ENCODE measurements at places on chromosomes 6 and 20.
A peak's percentile ranks its signal among the peaks of the same experiment; 100 is the strongest.

DNA sequence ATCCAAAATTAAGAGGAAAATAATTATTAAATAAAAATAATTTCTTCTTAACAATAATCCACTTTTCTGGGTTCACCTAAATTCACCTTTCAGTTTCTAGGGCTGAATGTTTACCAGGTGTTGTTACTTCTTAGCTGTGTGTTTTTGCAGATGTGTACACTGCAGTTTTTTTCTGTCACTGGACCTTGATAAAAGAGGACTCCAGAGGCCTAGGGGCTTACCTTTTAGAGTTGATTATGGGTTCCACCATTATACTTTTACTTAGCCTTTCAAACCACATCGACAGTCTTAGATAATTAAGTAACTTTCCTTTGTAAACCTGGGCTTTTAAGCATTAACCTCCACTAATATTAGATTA lies 766.5 kb downstream of the BCKDHB start:
- no peak for DNase-seq

- no peak for DNase-seq
These were observed 41.9 kb upstream of the LRRC1 start for GRCh38 chr6:53752856-53753255.

GRCh38 chr20:16710781-16711180 lies 19.0 kb upstream of the SNRPB2 start:
- no peak for DNase-seq

DNA sequence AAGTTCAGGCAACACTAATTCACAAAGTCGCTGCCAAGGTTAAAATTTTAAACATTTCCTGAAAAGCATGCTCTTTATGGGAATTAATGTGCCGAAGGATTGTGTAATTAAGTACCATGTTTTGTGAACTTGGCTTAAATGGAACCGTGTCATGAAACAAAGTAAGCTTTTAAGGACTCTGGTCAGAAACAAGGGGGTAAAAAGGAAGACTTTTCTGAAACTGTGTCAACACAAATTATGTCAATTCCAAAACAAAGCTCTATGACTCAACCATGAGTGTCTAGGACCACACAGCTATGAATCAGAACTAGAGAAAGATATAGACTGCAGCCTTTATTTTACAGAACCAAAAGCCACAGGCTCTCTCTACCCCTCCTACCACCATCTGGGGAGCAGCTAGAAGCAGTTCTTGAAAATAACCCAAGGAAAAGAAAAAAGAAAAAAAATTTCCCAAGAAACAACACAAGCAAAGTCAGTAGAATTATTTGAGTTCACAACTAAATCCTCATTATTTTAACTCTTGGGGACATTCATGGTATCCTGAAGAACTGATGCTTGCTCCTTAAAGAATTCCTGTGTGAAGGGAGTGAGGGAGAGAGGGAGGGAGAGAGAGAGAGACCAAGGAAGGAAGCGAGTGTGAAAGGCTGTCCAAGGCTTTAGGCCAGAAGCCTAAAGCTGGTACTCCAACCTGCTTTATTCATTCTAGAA lies 81.9 kb downstream of the ZMYND8 start:
- DNase-seq = no peak

- no peak for DNase-seq
These were observed 35.9 kb upstream of the IRAK1BP1 start for GRCh38 chr6:78831492-78831891.

DNA sequence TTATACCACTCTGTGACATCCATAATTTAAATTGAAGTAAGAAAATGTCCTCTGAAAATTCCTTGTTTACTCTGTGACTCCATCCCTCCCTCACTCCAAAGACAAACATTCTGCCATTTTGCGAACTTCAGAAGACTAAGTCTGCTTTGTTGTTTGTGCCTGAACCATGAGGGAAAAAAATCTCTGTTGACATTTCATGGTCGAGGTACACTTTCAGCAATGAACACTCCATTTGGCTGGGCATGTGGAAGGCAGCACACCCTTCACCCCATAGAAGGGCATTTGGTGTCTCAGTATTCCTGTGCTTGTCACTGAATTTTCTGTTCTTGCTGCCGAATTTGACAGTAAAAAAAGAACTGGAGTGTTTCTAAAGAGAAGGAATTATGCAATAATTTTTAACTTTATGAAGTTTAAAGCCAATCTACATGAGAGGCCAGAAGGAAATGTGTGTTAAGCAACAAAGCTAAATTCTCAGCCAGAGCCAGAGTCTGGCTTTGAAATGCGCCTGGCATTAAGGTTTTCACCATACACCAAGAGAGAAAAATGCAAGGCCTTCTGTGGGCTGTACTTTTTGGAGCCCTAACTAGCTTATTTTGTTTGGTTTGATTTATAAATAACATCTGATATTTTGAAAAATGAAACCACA lies 4.7 kb upstream of the PBOV1 start:
- DNase-seq = no peak

DNA sequence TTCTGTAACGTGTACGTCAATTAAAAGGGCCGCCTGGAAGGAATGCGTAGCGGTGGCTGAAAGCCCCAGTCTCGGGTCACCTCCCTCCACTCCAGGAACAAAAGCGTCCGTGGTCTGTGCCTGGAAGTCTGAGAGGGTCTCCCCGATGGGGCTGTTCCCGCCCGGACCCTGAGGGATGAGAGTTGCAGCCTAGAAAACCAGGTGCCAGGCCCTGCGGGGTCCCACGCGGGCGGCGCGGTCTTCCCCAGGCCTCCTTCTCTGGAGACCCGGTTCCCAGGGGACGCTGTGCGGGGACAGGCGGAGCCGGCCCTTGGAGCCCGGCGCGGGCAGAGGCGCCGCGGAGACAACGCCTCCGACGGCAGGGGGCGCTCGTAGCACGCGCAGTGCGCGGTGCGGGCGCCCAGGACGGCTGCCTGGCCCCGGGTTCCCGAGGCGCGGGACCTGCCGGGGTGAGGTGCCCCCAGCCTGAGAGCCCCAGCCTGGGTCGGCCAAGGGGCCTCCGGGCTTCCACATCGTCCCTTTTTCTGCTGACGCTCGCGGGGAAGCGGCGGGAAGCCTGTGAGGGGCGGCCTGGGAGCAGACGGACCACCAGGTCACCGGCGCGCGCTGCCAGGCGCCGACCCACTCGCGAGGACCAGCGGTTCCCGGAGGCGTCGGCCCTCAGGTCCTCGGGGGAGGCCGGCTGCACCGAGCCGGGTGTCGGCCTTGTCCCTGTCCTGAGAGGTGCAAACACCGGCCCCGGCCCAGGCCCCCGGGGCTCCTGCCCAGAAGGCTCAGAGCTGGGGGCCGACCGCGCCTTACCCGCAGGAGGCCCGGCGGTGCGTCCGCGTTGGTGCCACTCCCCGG lies 5.3 kb upstream of the FOXC1 start:
- peak; percentile 35 for DNase-seq

- DNase-seq = no peak
These were observed 448.5 kb downstream of the FRK start for GRCh38 chr6:115612216-115612615.

Measured in activated gamma-delta T cell treated with anti-CD3 and anti-CD28 coated beads, Interleukin-2, amount 50 U/mL, for 16 hours (primary cell).